Pancreas (tissue), 10 donors: ENCODE measurements at places on chromosomes 7 and 10. TPM values are rescaled to one million over a fixed set of nuclear protein-coding genes. Genes with fewer than 3 reads are reported as not detected.

The SEMA3D gene
- total RNA-seq: 0.16 TPM

The CD36 gene
- 12.0 TPM for total RNA-seq

DNA sequence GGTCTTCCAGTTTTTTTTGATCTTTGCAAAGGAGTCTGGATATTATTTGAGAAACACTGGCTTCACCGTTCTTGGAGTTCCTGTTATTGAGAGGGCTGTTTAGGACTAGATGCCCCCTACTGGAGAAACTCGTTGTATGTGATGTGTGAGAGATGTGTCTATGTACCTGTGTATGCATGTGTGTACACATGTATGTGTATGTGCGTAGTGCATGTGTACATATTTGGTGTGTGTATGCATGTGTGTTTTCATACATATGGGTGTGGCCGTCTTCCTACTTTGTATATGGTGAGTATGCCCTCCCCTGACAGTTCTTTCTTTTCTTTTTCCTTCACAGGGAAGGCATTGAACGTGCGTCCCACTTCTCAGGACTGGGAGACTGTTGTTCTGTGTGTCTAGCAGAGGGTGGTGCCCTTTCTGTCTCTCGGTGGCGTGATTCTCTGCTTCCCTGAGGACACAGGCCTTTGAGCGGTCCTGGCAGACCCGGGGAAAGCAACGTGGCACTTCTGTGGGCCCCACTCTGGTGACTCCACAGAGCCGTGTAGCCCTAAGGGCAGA, 3.0 kb upstream of the CALHM3 start:
- no peak for DNase-seq

GRCh38 chr10:31769564-31769963, 159.1 kb downstream of the ARHGAP12 start:
- DNase-seq: no peak

GRCh38 chr7:45055016-45055415, 33.8 kb downstream of the NACAD start:
- DNase-seq: no peak

- no peak for DNase-seq
Observed at GRCh38 chr7:135240441-135240840, 6.8 kb downstream of the STRA8 start.

DNA sequence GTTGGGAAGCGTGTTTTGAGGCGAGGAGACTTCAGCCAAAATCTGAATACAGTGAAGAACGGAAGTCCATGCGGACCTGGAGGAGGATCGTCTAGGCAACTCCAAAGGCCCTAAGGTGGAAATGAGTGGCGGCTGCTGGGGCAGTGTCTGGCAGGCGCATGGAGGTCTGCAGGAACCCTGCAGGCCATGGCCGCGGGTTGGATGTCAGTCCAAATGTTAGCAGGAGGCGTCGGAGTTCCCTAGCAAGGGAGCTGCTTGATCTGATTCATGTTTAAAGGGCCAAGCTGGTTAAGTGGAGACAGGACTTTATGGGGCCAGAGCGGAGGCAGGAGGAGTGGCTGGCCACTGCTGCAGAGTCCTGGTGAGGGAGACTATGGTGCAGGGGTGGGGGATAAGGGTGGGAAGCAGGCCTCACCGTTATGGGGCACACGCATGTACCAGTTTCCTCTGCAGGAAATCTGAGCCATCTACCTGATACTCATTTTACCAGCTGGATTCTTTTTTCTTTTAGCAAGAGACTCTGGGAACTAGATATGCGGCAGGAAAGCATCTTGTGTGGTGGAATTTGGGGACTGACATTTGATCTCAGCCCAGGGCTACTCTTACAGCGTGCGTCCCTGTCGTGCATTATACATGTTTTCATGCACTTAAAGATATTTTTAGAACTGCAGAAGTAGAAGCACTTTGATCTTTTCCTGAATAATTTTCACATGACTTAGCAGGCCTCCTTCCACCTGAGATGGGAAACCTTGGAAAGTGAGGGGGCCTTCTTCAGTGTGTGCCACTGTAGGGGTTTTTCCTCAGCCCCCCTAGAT, 6.6 kb upstream of the REPIN1 start:
- DNase-seq: no peak

GRCh38 chr7:17546592-17546991, 248.1 kb downstream of the AHR start:
- no peak for DNase-seq

The EGR2 gene
- 1.7 TPM for total RNA-seq

The UBE2D1 gene
- 2.5 TPM for total RNA-seq
